ENCODE measurements at places on chromosomes 2 and 18. TPM values are rescaled to one million over a fixed set of nuclear protein-coding genes. Genes with fewer than 3 reads are reported as not detected.

APOB gene
- total RNA-seq, result under 0.01 TPM

NEURL3 gene
- not detected for total RNA-seq

LONRF2 gene
- 0.32 TPM for total RNA-seq

SLC5A7 gene
- not detected for total RNA-seq

MOGAT1 gene
- not detected for total RNA-seq

CFC1 gene
- not detected for total RNA-seq

ZFP36L2 gene
- 6.4 TPM for total RNA-seq

REG3A gene
- not detected for total RNA-seq

MYO1B gene
- total RNA-seq, result 87.3 TPM

DOCK10 gene
- total RNA-seq, result 39.5 TPM

PFN4 gene
- 0.42 TPM for total RNA-seq

GKN1 gene
- total RNA-seq, result not detected

DSC2 gene
- 2.8 TPM for total RNA-seq

VWC2L gene
- not detected for total RNA-seq

MARCHF4 gene
- 10.8 TPM for total RNA-seq

BCL11A gene
- 5.9 TPM for total RNA-seq

PCARE gene
- not detected for total RNA-seq

SH2D6 gene
- not detected for total RNA-seq

LIPG gene
- total RNA-seq, result 8.9 TPM

IL1A gene
- total RNA-seq, result 86.3 TPM

SP9 gene
- total RNA-seq, result not detected

XIRP2 gene
- under 0.01 TPM for total RNA-seq

PDE1A gene
- total RNA-seq, result 0.89 TPM

ABCG5 gene
- not detected for total RNA-seq

OR6B2 gene
- not detected for total RNA-seq
